HT-29 (cell line): ENCODE measurements at places on chromosomes 4 and X.

DNA sequence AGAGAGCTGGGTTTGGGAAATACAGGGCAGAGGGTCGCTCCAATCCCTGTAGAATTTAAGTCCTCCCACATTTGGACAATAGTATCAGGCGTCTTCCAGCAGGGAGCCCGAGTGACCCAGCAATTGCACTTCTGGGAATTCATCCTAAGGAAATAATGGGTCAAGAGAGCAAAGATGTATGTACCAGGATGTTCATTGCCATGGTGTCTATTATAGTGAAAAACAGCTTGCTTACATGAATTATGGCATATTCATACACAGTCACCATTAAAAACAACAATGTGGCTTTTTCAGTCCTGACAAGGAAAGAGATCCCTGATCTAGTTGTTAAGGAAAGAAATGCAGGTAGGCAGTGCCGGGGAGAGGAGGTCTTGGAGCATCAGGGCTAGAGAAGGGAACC lies 167.7 kb downstream of the PJA1 start:
- DNase-seq, result no peak

DNA sequence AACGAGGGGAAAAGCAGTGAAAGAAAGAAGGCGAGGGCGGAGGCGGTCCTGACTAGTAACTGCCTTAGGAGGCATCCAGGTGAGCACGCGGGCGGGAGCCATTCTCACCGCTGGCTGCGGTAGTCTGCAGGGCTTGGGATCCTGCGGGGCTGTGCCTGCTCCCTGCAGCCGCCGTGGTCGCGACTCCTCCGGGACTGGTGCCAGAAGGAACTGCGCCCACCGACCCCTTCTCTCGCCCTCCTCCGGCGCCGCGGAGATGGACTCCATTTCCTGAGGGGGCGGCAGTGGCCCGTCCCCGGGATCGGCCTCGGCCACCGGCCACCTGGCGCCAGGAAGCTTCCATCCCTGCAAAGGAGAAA lies 543 bp downstream of the NFXL1 start:
- no peak for DNase-seq

GRCh38 chrX:113975441-113975840 lies 608.4 kb upstream of the HTR2C start:
- no peak for DNase-seq

GRCh38 chr4:187006189-187006618 lies 282.5 kb upstream of the FAT1 start:
- no peak for DNase-seq

GRCh38 chrX:1164322-1165288 lies 47.8 kb downstream of the CRLF2 start:
- DNase-seq, result no peak

GRCh38 chr4:80101792-80102116 lies 28.7 kb upstream of the ANTXR2 start:
- DNase-seq, result no peak

- DNase-seq, result peak; percentile 11
Measured at GRCh38 chr4:149050840-149051239, 608.6 kb upstream of the NR3C2 start.

GRCh38 chrX:96183843-96184242 lies 500.8 kb upstream of the DIAPH2 start:
- DNase-seq, result peak; percentile 27

DNA sequence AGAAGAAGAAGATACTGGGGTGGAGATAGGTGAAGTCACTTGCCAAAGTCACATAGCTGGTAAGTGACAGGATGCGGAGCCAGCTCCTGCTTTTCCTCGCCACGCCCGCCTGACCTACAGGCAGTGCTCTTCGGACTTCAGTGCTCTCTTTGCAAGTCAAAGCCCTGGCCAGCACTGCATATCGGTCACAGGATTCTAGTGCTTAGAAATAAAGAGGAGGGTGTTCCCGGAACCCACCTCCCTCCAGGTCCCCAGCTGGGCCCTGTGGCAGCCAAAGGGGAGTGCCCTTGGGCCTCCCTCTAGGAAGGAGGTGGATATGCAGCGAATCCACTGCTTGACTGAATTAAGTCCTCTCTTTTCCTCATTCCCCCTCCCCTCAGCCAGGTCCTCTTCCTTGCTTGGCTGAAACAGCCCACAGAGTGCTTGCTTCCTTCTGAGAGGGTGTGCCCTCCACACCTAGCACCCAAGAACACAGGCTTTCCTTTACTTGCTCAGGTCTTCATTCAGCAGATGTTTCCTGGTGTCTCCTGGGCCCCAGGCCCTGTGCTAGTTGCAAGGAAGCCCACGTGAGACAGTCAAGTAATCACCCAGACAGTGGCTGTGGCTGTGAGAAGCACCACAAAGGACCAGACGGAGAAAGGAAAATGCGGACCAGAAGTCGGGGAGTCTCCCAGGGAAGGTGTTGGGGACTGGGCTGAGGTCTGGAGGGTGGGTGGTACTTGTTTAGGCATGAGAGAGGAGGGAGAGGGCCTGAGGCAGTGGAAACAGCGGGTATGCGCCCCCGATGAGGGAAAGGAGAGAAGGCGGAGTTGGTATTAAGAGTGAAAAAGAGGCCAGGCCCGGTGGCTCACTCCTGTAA lies 14.0 kb upstream of the HMGB3 start:
- no peak for DNase-seq

DNA sequence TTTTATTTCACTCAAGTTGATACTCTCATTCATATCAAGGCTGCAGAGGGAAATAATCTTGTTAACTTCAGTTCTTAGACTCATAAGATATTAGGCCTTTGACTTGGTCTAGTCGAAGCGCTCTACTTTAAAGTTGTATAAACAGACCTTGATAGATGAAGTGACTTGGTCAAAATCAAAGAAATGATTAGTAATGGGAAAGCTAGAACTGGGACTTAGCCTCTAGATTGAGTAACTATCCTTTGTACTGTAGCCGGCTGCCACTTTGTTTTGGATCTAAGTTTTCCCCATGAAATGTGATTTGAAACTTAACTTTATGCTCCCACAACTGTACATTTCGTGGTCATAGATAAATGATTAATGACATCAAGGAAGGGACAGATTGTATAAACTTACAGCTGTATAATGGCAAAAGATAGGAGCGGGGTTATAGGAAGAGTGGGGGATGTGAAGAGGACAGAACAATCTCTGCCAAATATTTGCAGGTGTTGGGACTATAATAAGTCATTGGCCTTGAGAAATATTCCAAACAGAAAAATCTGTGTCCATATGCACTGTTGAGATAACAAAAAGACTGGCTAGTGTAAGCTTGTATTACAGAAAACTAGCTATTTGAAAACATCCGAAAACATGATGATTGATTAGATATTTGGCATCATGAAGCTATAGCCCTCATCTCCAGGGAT lies 17.2 kb downstream of the MID2 start:
- DNase-seq, result no peak

GRCh38 chr4:16123356-16124084 lies 39.7 kb upstream of the PROM1 start:
- peak; percentile 53 for DNase-seq

DNA sequence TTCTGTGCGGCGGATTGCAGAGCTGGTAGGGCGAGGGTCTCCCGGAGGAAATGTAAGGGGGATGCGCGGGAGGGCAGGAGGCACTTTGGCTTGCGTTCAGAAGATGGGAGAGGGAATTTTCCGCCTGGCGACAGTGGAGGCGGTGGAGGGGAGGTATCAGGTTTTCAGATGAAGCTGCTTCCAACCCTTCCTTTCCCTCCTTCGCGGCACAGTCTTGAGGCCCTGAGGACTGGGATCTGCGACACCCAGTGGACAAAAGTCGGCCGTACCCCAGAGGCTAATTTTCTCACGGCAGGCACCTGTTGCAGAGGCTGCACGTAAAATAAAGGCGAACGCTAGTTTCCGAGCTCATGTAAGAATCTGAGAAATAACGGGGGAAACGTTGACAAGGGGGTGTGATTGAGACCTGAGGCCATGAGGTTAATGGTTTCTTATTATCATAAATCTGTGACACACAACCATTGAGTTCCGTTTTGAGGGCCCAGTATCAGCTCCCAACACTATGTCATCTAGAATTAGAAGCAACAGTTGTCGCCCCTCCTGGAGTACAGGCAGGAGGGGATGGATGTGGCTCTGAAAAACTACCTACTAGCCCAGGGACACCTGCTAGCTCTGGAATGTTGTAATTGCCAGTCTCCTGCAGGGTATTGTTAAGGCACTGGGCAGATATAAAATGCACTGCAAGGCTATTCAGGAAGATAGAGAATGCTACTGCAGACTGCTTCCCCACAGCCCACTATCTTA lies 1.1 kb downstream of the ZCCHC18 start:
- DNase-seq, result peak; percentile 10

DNA sequence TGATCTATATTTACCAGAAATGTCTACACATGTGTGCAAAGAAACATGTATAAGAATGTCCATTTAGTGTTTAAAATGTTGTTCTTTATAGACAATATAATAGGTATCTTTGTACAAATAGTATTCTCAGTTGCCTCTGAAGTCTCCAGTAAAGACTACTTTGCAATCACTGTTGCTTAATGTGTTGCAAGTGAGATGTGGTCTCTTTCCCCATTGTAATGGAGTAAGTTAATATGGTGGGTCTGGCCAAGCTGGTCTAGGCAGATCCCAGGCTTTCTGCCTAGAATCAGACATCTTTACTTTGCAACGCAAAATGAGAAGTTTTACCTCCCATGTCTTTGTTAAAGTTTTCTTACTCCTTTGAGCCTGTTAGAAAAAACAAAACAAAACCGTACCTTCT lies 144.8 kb downstream of the GABRA3 start:
- no peak for DNase-seq

- DNase-seq, result peak; percentile 19
Measured at GRCh38 chr4:46506876-46507275, 116.9 kb upstream of the GABRA2 start.

- DNase-seq, result no peak
Measured at GRCh38 chr4:7742807-7743280, 196.8 kb downstream of the AFAP1 start.

- no peak for DNase-seq
Measured at GRCh38 chrX:36160081-36160480, 240.5 kb downstream of the CFAP47 start.

DNA sequence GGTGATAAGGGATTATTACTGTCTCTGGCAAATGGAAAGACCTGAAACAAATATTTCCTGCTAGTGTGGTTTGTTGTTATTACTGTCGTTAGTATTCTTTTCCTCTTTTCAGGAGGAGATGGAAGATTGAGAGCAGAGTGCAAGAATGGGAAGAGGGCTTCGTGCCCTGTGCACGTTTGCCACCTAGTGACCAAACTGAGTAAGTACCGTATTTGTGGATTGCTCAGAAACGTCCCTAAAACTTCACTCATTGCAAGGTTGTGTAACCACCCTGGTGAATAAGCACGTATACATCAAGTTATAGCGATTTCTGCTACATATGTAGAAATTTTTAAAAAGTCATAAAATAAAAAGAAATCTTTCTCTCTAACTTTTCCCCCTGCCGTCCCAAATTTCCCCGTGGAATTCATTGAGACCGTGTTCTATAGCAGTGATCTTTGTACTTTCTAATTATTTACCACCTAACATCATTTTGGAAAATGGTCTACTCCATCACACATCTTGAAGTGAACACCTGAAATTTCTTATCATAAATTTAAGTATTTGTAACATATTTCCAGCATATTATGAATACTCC lies 24.3 kb downstream of the LINC00632 start:
- DNase-seq, result peak; percentile 61

GRCh38 chr4:68368691-68369131 lies 18.8 kb upstream of the YTHDC1 start:
- DNase-seq, result peak; percentile 52

GRCh38 chr4:105970371-105970770 lies 75.1 kb downstream of the NPNT start:
- DNase-seq, result no peak

DNA sequence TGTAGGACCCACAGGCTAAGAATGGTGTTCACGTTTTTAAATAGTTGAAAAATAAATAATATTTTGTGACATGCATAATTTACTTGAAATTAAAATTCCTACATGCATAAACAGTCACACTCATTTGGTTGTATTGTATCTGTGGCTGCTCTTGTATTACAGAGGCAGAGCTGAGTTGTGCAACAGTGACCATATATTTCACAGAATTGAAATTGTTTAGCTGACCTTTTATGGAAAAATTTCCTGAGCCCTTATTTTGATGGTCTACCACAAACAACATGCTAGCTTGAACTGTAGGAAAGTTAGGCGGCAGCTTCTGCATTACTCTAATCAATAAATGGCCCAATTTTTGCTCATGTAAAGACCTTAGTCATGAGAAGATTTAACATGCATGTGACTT lies 633.4 kb upstream of the AADAT start:
- no peak for DNase-seq

DNA sequence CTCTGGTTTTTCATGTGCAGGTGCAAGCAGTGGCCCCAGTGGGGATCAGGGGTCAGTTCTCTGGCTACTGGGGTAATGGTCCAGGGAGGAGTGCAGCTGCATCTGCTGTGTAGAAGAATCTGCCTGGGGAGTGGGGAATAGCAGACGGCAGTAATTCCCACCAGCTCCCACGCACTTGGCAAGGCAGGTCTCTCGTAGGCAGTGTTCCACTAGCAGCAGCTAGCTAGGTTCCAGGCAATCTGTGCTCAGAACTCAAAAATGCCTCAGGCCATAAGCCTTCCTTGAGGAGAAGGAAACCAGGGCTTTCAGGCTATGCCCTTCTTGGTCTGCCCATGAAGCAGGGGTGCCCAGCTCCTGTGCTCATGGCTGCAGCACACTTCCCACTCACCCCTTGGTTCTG lies 38.8 kb downstream of the DCLK2 start:
- DNase-seq, result no peak

DNA sequence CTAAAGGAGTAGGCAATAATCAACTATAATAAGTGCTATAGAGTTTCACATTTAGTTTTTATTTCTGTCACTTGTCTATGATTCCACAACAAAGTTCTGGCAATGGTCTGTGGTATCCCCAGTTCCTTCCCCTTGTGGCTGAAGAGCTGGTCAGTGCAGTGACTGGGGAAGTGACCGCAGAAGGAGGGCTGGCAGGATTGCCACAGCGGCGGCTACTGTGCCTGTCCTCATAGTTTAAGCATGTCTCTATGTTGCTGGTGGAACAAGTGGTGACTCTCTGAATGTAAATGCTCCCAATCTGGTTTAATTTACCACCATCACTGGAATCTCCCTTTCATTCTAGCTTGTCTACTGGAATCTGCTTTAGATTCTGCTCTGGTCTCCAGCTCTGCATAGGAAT lies 170.6 kb upstream of the GK2 start:
- DNase-seq, result no peak

DNA sequence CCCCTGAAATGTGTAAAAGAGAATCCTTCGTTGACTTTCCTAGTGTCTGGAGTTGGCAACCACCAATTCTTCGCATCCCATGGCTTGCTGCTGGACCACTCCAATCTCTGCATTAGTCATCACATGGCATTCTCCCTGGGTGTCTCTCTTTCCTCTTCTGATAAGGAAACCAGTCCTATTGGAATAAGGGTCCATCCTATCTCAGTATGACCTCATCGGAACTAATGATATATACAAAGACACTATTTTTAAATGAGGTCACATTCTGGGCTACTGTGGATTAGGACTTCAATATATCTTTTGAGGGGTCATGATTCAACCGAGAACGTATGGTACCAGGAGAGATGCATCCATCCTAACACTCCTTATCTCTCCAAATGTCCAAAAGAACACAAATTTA lies 259.1 kb upstream of the CPEB2 start:
- no peak for DNase-seq

DNA sequence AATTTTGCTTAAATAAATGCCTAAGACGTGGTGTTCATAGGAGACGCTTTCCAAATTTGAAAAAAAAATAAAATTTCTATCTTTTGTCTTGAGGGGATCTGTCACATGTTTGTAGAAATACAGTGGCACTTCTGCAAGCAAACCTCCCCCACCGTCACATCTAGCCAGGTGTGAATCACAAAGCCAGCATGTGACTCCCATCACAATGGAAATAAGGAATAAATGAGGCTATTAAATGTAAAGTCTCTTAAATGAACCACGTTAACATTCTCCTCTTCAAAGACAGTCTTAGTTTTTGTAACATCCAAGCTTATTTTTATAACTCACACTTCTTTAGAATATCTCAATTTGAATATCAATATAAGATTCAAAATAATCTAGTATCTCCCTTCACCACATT lies 63.0 kb upstream of the CCSER1 start:
- no peak for DNase-seq
